ENCODE measurements at places on chromosomes 3 and 15.

GRCh38 chr3:70726961-70727360 is 414.5 kb upstream of the MDFIC2 start:
- peak; percentile 58 for DNase-seq

GRCh38 chr3:111923095-111923771 is 55.6 kb upstream of the ABHD10 start:
- no peak for DNase-seq

DNA sequence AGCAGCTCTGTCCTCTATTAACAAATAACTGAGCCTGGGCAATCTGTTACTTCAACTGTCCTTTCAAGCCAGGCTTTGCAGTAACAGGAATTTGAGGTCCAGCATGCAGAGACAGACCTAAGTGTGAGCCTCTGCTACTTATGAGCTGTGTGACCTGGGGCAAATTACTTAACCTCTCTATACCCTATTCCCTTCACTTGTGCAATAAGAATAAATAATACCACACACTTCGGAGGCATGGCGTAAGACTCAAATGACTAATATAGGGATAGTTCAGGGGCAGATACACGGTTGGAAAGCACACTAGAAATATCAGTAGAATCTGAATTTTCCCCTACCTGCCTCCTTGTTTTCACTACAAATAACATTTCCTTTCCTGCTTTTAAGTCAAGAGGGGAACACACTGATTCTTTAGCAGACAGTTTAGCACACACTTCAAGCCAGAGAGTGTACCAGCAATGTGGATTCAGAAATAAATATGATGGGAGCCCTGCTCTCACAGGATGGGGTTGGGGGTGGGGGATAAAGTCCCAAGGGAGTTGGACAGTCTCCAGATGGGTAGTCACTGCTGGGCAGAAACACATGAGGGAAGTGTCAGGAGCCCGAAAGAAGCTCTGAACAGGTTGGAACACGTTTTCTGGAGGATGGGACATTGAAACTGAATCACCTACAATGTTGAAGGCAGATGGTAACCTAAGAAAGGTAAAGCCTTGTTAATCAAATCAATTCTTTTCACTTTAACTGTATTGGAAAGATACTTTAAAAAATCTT is 61.8 kb upstream of the RBP1 start:
- no peak for DNase-seq

DNA sequence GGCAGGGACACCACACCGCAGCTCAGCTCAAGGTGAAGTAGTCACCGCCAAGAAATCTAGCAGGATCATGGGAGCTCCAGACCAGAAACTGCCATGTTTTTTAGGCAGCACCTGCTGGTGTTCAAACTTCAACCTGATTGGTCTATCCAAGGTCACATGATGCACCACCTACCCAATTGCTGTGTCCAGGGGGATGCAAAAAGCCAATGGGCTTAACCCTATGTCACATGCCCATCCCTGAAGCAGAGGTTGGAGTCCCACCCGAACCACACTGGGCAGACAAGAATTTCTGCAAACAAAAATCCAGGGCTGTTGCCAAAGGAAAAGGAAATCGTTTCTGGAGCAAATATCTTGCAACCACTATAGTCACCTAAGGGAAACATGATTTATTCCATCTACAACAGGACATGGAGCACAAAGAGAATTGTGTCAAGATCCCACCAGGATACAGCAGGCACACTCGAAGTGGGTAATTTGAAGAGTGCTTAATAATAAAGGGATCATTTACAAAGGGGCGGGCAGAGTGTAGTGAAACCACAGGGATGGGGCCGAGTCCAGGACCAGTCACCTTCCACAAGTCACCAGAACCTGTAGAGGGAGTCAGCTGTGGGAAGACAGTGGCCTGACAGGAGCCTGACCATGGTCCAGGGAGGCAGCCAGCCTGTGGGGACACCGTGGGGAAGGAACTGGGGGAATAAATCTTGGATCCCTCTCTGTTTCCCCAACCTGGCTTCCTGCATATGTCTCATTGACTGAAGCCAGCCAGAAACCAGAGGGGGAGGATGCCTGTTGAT is 34.2 kb upstream of the TSEN2 start:
- no peak for DNase-seq

DNA sequence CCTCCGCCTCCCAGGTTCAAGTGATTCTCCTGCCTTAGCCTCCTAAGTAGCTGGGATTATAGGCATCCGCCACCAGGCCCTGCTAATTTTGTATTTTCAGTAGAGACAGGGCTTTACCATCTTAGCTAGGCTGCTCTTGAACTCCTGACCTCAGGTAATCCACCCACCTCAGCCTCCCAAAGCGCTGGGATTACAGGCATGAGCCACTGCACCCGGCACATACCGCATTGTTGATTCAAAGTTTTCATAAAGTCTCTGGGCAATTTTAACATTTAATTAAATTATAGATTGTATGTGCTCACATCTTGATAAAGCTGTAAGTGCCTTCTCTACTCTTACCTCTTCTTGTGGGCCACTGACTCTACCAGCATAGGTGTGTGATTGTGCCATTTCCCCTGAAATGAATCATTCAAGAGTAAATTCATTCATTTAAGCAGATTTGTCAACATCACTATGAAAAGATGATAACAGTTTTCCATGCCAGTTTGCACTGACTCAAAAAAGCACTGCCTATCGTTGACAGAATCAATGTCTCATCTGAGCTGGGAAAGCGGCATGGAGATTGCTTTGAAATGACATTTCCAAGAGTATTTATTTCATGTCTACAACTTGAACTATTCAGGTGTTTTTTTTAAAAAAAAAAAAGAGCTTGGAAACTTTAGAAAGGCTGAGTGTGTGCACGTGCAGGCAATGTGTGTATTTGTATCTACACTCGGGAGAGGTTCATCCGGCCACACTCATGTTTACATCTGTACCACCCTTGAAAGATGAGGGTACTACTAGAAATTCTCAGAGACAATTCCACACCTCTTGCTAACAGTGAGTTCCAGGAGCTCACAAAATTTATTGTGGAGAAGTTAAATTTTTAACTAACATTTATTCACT is 3.5 kb downstream of the BCL2A1 start:
- DNase-seq, result no peak

DNA sequence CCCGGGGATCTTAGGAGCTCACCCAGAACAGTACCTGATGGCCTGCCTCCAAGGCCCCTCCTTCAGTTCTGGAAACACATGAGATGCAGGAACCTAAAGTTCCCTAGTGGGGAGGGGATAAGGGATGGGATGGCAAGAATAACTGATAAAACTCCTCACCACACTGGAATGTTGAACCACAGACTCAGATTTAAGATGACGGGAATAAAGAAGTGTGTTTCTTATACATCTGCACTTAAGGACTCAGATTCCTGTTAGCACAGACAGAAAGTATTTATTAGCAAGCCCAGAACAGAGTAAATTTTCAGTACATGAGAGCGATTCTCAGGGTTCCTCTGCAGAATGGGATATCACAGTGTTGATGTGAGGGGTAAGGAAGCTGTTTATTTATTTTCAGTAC is 245.2 kb downstream of the TLE3 start:
- DNase-seq, result peak; percentile 92

DNA sequence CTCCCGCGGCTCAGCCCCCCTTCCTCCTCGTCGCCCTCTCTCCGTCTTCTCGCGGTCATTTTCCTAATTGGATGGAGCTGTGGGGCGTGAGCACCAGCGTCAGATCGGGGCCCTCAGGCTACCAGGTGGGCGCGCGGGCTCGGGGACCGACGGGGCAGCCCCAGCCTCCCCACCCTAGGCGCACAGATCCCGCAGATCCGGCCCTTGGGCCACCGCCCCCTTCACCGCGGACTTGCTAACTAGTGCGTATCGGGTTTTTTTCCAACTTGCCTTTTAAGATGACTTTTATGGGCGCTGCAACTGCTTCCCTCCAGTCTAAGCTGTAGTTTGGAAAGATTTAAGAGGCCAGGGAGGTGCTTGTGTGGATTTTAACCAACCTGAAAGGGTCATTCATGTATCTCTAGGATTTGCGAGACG is 1.3 kb downstream of the ZNF710 start:
- peak; percentile 50 for DNase-seq

- no peak for DNase-seq
These were observed 21.9 kb downstream of the PRKCD start for GRCh38 chr3:53182764-53183355.

GRCh38 chr3:125028657-125029056 is 27.1 kb downstream of the HEG1 start:
- no peak for DNase-seq

DNA sequence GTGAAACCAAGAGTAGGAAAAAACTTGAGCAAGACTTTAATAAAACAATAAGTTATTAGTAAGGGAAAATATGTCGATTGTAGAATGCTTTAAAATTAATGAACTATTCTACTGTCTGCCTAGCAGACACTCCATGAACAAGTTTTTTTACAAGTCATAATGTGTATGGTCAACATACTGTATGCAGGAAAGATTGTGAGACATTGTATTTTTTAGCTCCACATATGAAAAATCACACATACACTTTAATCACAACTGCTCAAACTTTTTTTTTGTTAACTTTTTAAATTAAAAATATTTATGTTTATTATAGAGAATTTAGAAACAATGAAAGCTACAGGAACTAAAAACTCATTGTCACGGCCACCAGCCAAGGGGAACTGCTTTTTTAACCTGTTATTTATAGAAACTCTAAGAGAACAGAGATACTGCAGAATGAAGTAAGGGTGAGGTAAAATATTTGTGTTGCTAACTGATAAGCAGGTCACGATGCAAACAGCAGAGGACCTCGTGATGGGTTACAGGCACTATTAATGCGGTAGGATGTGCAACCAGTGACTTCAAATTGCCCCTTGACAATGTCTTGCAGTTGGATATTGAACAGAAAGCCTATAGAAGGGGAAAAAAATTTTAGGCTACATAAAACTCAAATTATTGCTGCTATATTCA is 53.0 kb downstream of the THSD4 start:
- no peak for DNase-seq

DNA sequence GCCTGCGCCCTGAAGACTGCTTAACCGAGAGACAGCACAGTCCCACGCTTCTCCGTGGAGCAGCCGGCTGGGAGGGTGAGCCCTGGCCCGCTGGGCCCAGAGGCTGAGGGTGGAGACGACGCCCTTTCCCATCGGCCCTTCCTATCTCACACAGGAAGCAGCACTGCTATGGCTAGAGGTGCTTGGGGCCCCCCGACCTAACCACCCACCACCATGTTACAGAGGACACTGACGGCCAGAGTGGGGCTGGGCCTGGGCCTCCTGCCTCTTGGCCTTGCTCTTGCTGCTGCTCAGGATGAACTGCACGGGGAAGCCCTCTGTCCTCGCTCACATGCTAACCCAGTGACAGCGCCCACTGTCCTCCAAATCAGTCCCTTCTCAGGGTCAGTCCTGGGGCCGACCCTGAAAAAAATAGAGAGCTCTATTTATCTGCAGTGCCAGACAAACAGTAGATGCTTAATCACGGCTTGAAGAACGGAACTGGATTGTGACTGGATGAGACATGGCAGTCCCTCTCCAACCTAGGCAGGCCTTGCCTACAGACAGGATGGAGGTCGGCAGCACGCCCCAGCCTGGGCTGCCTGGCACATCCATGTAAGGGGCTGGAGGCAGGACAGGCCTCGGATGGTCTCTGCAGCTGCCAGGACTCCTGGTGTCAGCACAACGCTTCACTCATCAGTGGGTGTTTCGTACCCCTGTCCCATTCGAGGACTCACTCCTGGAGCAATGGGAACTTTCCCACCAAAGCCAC is 14.2 kb downstream of the TMEM44 start:
- DNase-seq, result no peak

- no peak for DNase-seq
These were observed 153.5 kb upstream of the GOLIM4 start for GRCh38 chr3:168249205-168249549.

- DNase-seq, result no peak
These were observed 6.1 kb upstream of the SYN2 start for GRCh38 chr3:11998092-11998491.

DNA sequence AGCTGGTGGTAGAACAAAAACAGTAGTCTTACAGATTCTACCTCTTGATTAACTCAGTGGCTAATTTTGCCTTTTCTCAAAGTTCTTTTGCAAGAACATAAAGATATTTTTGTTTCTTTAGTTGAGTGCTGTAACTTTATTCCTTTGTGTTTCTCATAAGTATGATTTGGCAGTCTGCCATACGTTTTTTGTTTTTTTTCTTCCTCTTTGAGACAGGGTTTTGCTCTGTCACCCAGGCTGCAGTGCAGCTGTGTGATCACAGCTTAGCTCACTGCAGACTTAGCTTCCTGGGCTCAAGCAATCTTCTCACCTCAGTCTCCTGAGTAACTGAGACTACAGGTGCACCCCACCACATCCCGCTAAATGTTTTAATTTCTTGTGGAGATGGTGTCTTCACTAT is 22.4 kb downstream of the B3GNT5 start:
- DNase-seq, result peak; percentile 54

GRCh38 chr15:74170875-74171578 is 2.5 kb upstream of the ISLR start:
- no peak for DNase-seq

GRCh38 chr3:111956995-111957734 is 21.7 kb upstream of the ABHD10 start:
- DNase-seq, result no peak

- peak; percentile 25 for DNase-seq
These were observed 457.0 kb upstream of the ALCAM start for GRCh38 chr3:104909721-104910120.

DNA sequence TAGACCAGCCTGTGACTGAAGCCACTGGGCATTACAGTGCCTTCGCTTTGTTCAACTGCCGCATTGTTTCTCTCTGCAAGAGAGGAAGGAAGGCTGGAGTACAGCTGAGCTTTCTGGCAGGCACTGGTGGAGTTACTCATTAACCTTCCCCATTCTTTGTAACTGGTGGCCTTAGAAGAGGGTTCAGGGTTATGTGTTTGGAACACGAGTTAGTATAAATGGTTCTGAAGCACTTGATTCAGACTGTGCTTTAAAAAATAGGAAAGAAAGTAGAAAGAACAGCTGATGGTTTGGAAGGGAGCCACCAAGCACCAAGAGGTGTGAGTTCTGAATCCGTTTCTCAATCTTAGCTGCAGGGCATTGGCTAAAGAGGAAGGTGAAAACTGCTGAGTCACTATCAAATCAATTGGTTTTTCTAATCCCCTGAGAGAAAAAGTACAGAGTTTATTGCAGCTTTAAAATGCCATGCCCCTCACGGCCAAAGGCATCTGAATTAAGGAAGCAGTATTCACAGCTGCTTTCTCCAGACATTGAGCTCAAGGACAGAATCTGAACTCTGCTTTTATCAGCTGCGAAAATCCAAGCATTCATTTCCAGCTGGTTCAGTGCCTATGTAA is 3.6 kb downstream of the HGD start:
- DNase-seq, result peak; percentile 68

DNA sequence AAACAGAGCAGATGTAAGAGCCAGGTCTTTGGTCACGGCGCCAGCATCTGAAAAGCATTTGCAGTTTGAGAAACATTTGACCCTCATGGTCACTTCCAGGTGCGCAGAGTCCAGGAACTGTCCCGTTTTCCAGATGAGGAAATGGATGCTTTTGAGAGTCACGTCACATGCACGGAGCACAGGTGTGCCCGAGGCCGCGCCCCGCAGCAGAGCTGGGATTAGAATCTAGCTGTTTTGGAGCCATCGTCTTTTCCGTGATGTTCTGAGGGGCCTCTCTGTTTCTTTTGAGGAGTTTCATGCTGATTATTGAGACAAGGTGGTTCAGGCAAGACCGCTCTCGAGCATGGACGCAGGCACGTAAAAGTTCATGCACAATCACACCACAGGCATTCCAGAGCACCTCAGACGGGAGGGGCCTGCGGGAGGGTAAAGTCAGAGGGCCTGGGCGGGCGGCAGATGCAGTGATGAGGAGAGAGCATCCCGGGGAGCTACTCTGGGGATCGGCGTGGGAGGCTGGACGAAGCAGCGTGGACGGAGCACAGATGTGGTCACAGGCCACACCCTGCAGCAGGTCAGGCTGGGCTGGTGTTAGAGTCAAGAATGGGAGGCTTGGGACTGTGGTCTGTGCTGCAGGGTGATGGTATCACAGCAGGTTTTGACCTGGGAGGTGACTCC is 139.2 kb upstream of the MEF2A start:
- no peak for DNase-seq
